ENCODE measurements at places on chromosomes 7 and 10.

DNA sequence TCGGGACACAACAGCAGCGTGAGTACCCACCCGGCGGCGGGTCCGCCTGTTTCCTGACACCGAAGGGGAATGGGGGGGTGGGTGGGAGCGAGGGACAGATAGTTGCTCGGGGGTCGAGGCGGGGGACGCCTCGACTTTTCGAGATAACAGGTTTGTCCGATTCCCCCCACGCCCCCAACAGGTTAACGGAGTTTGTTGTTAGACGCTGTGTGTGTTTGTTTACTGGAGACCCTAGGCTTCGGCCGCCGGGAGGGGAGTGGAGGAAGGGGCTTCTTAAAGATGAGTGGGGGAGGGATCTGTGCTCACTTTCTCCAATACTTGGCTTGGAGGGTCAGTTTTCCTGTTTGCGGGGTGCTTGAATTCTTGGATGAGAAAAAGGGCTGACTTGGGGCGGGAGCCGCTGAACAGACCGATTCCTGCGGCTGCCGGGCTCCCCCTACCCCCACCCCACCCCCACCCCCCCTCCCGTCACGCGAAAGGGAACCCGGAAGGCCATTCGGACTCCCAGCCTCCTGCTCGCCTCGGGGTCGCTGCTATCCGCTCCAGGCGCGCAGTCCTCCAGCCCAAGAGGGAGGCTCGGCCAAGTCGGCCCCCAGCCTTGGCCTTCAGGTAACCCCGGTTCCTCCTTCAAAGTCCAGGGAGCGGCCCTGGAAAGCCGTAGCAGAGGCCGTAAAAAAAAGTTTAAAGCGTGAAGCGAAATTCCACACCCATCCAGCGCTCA, 1.0 kb downstream of the SORCS3 start:
- DNase-seq, result no peak

- DNase-seq, result no peak
These were observed 322.7 kb downstream of the GFRA1 start for GRCh38 chr10:115950320-115950719.

GRCh38 chr7:76296743-76297740, 5.4 kb upstream of the HSPB1 start:
- no peak for DNase-seq

DNA sequence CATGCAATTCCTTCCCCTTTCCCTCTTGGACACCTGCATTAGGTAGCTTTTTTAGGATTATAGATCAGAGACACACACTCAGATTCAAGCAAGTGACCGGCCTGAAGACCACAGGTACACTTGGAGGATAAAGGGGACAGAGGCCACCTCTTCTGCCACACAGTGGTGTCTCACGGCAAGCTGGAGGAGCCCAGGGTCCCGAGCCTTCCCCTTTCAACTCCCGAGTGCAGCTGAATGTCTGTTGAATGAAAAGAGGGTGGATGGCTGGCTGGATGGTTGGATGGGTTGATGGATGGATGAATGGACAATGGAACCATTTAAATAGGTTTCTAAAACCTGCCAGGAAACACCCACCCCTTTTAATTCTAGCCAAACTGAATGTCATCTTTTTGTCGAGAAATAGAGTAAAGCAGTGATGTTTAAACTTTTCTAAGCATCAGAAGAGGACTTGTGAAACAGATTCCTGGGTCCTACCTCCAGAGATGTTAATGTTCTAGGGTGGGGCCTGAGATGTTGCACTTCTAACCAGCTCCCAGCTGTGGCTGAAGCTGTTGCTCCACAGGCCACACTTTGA, 49.2 kb upstream of the ZMIZ1 start:
- no peak for DNase-seq

GRCh38 chr7:144470078-144470477, 66.6 kb upstream of the NOBOX start:
- DNase-seq, result no peak

- DNase-seq, result no peak
These were observed 201.5 kb downstream of the ADAM12 start for GRCh38 chr10:126186766-126187165.

DNA sequence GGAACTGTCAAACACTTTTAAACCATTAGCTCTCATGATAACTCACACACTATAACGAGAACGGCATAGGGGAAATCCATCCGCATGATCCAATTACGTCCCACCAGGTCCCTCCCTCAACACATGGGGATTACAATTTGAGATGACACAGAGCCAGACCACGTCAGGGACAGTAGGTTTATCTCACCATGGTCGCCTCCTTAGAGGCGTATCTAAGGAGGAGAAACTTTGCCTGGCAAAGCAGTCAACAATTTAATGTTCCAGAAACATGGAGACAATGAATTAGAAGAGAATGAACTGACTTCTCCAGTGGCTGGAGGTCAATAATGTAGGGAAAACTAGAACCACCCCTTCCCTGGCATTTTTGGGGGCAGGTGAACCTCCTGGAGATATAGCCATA, 488.4 kb upstream of the AUTS2 start:
- DNase-seq, result no peak

DNA sequence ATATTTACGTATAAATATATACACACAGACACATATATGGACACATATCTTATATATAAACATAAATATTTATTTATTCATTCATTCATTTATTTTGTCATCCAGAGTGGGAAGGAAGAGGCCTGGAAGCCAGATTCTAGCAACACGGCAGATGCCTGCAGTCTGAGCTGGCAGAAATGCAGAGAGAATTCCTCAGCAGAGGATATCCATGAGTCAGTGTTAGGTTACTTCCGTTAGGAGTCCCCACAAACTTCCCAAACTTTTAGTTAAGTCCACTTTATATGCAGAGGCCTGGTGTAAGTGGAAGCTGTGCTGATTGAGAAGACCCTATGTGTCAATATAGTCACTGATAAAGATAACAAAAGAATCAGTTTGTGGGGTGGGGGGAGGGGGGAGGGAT, 89.6 kb downstream of the PPP1R17 start:
- no peak for DNase-seq

DNA sequence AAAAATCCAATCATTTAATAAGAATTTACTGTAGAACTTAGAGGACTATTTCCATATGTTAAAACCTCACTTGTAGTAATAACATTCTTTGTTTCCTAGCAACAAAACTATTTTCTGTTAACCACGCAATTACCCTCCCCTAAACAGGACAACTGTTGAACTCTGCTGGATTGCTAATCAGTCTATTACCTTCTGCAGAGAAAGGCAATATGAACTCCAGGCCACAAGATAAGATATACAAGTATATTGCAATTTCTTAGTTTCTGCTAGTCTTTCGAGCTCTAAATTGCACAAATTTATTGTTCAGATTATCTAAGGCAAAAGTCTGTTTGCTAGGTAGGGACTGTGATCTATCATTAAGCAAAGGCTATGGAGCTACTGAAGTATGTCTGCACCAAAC, 920.1 kb upstream of the LRRN3 start:
- no peak for DNase-seq

DNA sequence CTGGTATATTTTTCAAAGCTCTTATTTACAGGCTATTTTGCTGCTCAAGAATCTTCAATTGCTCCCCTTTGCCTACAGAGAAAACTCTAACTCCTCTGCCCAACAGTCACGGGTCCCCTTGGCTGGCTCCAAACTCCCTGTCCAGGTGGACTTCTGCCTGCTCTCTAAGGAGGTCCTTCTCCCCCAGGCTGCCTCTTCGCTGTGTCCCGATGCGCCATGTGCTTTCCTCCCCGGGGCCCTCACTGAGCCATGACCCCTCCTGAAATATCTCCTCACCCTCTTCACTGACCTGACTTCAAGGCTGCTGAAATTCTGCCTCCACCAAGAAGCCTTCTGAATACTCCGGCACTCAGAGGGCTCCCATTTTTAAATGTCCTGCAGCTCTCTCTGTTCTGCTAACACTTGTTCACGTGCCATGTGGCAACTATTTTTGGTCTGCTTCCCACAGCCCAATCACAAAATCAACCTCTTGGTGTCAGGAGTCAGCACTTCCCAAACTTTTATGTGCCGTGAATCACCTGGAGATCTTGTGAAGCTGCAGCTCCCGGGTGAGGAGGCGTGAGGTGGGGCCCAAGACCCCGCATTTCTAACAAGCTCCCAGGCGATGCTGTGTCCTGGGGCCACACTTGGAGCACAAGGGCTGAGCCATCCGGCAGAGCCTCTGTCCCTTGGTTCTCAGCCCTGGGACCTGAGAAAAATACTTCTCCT, 85.7 kb upstream of the COL13A1 start:
- no peak for DNase-seq

DNA sequence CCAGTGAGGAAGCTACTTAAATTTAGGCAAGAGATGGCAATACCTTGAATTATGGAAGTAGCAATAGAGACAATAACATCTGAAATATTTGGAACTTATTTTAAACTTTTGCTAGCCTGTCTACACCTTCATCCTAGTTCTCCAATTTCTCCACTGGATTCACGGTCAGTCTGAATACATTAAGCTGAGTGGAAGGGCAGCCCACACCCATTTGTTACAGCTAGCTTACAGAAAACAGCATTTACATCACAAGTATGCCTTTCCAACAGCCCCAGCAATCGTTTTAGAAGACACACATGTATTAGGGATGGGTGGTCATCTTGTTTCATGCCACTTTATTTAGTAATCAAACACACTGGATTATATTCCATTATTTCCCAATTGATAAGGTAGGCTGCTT, 16.7 kb downstream of the EPC1 start:
- DNase-seq, result no peak

- DNase-seq, result no peak
These were observed 38.6 kb downstream of the FZD1 start for GRCh38 chr7:91302794-91303193.

DNA sequence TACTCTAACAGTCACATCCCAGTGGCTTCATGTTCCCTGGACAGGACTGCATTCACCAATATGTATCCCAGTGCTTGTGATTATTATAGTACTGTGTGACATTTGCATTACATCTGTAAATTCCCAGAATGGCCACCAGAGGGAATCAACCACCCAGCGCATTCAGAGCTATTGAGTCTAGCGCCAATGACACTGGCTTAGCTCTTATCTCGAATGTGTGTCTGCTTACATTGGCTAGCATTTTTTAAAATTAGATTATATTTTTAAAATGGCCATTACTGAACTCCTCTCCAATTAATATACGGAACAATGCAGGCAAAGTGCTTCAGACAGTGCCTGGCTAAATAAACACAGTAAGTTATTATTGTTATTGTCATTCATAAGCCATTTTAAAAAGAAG, 36.3 kb downstream of the TRIL start:
- DNase-seq, result no peak

- no peak for DNase-seq
These were observed 264.9 kb downstream of the SKIDA1 start for GRCh38 chr10:21260506-21261149.

DNA sequence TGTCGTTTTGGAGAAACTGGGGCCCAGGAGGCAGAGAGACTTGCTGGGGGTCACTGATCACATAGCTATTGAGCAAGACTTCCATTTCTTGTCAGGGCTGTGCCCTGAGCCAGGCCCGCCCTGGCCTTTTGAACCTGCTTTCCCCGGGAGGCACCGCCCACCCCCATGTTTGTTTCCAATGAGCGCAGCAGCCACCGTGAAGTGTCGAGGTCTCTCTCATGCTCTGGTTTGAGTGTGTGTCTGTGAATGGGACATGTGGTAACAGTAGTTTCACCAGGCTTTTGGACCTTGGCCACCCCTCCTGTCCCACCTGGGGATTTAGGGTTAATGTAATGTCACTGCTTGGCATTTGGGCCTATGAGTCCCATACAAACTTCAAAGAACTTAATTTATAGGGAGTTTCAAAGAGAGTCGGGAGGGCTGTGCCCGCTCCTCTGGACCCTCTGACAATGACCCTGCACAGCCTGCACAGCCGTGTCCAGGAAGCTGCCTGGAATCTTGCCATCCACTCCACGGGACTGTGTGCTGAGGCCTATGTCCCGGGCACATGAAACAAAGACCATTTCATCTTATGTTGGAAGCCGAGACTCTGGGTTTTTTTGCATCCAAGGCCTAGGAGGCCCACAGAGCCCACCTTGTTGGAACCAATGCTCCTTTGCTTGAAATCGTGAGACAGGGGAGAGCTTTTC, 6.3 kb downstream of the PRF1 start:
- no peak for DNase-seq

- DNase-seq, result no peak
These were observed 51.2 kb downstream of the KIAA1549 start for GRCh38 chr7:138929969-138930368.

GRCh38 chr7:21041666-21042065, 255.0 kb upstream of the SP8 start:
- DNase-seq, result no peak

GRCh38 chr7:97179454-97180104, 62.1 kb downstream of the SDHAF3 start:
- no peak for DNase-seq

GRCh38 chr7:70432567-70433001, 699.4 kb upstream of the GALNT17 start:
- DNase-seq, result no peak

Measured in activated T-cell treated with anti-CD3 and anti-CD28 coated beads, Interleukin-2, amount 50 U/mL, for 1 hour (primary cell).